Kidney capillary endothelial cell (primary cell): ENCODE measurements at places on chromosomes 13 and 19.

DNA sequence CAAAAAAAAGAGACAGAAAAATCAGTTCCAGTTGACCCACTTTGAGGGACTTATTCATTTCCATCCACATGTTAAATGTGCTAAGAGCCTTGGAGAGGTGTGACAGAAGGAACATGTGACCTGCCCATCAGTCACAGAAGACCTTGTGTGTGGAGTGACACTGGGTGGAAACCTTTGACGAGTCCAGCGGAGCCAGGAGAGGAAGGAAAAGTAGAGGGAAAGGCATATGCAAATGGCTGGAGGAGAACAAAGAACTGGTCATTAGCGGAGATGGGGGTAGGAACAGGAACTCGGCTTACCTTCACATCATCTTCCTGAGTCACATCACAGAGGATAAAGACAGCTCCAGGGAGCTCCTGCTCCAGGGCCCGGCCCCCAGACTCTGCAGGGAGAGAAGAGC, 2.3 kb downstream of the HSD17B14 start:
- DNase-seq: no peak

- no peak for DNase-seq
These were observed 128.3 kb upstream of the SPATA13 start for GRCh38 chr13:24032252-24032651.

- DNase-seq: no peak
These were observed 4.2 kb downstream of the PRR36 start for GRCh38 chr19:7869910-7870511.

DNA sequence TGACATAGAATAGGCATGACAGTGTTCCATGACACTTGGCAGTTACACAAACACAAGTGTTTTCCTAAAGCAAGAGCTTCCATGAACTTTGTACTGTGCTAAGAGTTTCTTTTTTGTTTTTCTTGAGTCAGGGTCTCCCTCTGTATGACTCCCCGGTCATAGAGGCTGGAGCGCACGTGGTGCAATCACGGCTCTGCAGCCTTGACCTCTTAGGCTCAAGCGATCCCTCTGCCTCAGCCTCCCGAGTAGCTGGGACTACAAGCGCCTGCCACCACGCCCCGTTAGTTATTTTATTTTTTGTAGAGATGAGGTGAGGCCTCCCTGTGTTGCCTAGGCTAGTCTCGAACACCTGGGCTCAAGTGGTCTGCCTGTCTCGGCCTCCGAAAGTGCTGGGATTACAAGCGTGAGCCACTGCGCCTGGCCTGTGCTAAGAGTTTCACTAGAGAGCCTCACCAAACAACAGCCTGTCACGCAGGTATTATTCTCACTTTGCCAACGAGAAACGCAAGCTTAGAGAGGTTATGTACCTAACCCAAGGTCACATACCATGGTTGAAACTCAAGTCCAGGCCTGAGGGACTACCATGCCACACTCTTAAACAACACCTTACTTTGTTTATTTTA, 355.9 kb downstream of the KLF12 start:
- DNase-seq: no peak

- no peak for DNase-seq
These were observed 4.3 kb downstream of the JOSD2 start for GRCh38 chr19:50506700-50507099.

DNA sequence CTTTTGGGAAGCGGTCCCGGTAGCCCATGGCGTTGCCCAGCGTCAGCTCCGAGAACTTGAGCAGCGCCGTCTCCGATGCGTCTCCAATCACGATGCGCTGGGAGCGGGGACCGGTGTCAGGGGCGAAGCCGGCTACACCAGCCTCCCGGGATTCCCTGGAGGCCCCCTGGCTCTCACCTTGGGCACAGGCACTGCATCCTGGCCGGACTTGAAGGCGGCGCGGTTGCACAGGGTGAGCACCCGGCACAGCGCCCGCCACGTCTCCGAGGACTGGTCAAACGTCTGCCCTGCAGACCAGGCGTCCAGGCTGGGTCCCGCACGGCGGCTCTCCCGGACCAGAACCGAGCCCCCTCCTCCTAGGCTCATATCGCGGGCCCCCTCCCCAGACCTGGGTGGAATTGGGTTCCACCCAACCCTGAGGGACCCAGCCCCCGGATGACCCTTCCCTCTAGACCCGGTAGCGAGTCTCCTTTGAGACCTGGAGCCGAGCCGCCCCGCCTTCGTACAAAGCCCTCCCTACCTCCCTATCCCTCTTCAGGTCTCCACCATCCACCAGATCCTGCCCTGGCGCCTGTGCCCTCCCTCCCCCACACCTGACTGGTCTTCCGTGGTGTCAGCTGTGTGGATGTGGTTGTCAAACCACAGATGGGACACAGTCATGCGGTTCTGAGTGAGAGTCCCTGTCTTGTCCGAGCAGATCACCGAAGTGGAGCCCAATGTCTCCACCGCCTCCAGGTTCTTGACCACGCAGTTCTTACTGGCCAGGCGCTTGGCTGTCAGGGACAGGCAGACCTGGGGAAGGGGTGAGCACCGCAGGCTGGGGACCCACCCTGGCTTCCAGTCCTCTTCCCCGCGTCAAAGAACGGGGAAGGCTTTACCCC, 4.8 kb downstream of the ATP4A start:
- DNase-seq: no peak
